ENCODE measurements at places on chromosomes 5 and 9.
A peak's percentile ranks its signal among the peaks of the same experiment; 100 is the strongest.

- no peak for DNase-seq
These were observed 1.5 kb upstream of the LYSMD3 start for GRCh38 chr5:90530736-90531487.

GRCh38 chr5:90446961-90447360 is 27.6 kb downstream of the MBLAC2 start:
- DNase-seq = no peak

GRCh38 chr9:99350461-99350860 is 128.4 kb downstream of the SEC61B start:
- no peak for DNase-seq

DNA sequence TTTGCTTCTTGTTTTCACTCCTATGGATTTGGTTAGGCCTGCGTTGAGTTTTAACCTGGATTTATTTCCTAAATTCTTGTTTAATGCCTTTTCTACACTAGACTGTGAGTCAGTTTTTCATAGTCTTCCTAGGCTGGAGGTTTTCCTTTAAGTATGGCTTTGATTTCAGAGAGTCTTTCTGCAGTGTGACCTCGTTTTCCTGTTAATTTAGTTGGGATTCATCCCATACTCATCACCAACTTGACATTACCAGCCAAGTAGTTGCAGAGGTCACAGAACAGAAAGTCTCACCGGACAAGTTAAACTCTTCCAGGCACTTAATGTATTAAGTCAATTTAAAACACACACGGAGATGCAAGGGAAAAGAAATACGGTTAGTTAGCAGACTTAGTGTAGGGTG is 29.7 kb upstream of the AUH start:
- no peak for DNase-seq

DNA sequence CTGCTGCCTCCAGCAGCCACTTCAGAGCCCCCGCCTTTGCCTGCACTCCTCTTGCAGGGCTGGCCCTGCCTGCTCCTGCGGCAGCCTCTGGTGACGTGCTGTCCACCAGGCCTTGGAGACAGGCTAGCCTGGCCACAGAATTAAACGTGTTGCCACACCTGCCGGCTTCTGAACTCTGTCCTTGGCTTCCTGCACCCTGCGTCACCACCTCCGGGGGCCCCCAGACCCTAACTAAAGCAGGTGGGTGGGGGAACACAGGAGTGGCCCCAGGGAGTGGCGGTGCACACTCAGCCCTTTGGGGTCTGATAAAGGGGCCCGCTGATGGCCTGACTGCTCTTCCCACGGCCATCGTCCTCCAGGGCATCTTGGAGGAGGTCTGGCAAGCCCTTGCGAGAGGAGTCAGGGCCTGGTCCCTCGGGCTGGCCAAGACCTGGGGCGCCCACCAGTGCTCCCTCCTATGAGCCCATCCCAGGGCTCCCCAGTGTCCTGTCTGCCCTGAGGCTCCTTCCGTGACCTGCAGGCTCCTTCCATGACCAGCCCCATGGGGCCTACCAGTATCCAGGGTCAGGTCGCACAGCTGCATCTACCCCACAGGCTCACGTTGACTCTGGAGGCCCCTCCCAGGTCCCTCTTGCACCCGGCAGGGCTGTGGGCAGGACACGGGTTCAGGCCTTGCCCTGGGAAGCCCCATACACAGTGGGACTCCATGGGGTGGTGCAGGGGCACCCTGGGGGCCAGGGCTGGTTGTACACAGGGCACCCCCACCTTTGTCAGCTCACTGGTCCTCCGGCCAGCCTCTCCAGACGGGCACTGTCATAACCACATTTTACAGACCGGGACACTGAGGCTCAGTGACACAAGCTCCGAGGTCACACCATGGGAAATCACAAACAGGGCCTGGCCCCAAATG is 1.0 kb upstream of the MAMDC4 start:
- DNase-seq = no peak

DNA sequence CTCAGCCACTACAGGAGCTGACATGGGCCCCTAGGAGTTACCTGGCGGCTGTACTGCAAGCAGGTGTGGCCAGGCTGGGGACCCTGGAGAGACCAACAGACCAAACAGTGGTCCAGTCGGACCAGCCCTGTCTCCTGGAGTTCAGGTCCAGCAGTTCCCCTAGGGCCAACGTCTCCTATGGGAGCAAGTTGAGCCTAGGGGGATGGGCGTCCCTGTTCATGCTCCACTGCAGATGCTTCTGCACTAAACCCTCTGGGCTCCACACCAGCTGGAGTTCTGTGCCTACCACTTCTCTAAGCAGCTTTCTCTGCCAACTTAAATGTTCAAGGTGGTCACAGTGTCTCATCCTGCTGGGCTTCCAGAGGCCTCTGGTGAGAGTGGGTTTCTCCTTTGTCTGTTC is 20.6 kb upstream of the OMD start:
- DNase-seq = no peak

GRCh38 chr9:99602854-99603253 is 218.8 kb upstream of the NR4A3 start:
- no peak for DNase-seq

DNA sequence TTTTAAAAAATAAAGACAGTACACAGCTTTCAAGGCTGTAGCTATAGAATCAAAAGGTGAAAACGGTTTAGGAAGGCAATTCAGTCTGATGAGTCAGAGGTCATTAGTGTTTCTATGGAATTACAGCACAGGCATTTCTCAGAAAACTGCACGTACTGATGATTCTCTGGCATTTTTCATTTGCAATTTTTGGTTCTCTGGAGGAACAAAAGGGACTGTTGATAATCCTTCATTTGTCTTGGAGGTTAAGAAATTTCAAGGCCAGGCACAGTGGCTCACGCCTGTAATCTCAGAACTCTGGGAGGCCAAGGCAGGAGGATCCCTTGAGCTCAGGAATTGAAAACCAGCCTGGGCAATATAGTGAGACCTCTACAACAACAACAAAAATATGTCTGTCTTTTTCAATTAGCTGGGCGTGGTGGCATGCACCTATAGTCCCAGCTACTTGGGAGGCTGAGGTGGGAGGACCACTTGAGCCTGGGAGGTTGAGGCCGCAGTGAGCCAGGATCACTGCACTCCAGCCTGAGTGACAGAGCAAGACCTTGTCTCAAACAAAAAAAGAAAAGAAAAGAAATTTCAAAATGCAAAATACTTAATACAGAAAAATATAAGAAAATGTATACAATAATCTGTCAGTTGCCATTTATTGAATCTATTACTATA is 27.3 kb downstream of the NR6A1 start:
- DNase-seq = no peak

GRCh38 chr9:128825923-128826700 is 3.5 kb downstream of the SPOUT1 start:
- no peak for DNase-seq

GRCh38 chr9:111759762-111760639 is 34.7 kb downstream of the SHOC1 start:
- peak; percentile 52 for DNase-seq

DNA sequence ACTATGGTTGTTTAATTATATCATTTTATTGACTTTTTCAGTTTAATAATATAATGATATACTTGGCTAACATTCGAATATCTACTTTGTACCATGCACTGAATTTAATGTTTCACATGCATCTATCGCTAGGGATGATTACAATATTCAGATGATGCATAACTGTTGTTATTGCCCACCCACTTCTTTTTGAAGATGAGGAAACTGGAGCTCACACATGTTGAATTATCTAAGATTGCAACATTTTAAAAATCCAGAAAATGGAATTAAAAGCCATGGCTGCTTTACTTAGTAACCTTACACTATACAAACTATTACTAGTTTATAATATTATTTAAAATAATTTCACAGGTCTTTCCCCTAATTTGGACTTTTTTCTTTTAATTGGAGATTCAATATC is 171.7 kb downstream of the TLR4 start:
- DNase-seq = no peak

GRCh38 chr9:114662081-114662989 is 4.7 kb upstream of the TEX53 start:
- DNase-seq = peak; percentile 37

- no peak for DNase-seq
These were observed 69.0 kb upstream of the FAM169A start for GRCh38 chr5:74934949-74935751.

GRCh38 chr5:2020730-2021129 is 138.0 kb upstream of the IRX4 start:
- no peak for DNase-seq

DNA sequence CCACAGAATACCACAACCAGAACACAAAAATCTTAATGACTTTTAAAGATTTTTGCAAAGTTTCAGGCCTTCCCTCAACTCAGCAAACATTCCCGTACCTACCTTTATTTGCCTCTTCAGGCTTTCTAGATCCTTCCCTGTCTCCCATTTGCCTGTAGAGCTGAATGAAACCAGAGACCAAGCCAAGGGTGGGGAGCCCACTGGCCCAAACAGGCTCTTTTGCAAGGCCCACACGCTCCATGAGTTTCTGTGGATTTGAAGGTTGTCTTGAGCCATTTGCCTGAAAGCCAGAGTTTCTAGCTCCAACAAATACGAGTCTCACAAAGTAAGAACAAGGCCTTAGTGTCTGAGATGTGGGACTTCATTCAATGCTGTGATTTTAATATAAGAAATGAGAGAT is 107.8 kb downstream of the GAS1 start:
- DNase-seq = no peak

- DNase-seq = no peak
These were observed 146.9 kb upstream of the SLC1A3 start for GRCh38 chr5:36459176-36460135.

DNA sequence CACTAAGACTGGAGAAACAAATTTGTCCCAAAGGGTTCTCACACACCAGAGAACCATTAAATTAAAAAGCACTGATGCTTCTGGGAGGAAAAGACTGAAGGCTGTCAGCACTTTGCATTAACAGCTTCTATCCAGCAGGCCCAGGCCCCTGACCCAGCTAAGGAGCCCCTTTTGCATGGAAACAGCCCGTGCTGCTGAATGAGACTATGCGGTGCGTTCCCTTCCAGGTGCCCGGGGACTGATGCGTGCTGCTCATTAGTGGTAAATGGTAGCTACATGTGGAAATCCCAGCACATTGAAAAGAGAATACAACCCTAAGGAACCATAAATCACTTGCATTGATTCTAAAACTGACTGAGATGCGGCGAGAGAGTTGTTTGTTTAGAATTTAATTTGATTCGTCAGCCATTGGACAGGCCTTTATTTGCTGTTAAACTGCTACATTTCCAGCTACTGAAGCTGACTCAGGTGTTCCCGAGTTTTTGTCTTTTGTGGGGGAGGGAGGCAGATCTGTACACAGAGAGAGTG is 351.0 kb upstream of the SLC24A2 start:
- no peak for DNase-seq

- DNase-seq = peak; percentile 73
These were observed 72.3 kb downstream of the ICE1 start for GRCh38 chr5:5494489-5495402.

GRCh38 chr5:149618581-149619248 is 37.4 kb downstream of the ARHGEF37 start:
- no peak for DNase-seq

GRCh38 chr5:39713250-39713916 is 288.6 kb upstream of the DAB2 start:
- DNase-seq = no peak

DNA sequence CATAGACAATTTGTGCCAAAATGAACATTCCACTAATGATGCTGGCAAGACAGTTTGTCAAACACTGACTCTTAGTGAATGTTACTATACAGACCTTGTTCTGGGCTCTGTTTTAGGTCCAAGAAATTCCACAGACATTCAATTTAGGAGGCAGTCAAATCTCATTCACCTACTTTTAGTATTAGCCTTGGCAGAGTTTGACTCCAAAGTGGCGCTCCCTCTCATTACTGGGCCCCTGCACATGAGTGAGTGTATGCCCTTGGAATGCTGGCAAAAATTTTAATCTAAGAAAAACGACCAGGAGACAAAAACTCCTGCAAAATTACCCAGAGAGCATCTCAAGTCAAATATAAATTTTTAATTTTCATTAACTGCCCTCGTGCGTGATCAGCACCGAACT is 94.9 kb upstream of the SLC27A6 start:
- DNase-seq = no peak

GRCh38 chr9:118009614-118010013 is 305.4 kb downstream of the TLR4 start:
- DNase-seq = no peak

GRCh38 chr9:128143525-128144238 is 5.6 kb upstream of the LCN2 start:
- no peak for DNase-seq

GRCh38 chr5:71996789-71997188 is 110.5 kb upstream of the MAP1B start:
- DNase-seq = no peak

DNA sequence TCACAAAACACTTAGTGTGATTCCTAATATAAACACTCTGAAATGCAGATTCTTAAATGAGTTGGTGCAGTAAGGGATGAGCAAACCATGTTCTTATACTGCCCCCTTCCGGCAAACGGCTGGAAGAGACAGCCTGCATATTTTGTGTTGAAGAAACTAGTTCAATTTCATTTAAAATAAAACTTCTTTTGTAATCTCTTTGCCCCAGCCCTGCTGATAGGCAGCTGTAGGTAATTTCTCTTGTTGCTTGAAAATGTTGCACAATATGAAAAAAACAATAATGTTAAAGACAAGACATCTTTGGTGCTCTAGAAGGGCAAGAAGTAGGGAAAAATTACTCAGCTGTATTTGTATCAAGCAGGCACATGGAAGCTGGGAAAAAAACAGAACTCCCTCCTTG is 89.7 kb upstream of the CCNG1 start:
- peak; percentile 2 for DNase-seq

- DNase-seq = no peak
These were observed 208.1 kb downstream of the GNA14 start for GRCh38 chr9:77440057-77440456.

DNA sequence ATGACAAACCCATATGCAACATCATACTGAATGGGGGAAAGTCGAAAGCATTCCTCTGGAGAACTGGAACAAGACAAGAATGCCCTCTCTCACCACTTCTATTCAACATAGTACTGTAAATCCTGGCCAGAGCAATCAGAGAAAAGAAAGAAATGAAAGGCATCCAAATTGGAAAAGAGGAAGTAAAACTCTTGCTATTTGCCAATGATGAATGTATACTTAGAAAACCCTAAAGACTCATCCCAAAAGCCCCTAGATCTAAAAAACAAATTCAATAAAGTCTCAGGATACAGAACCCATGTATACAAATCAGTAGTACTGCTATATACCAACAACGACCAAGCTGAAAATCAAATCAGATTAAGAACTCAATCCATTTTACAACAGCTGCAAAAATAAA is 66.9 kb downstream of the SPATA31C2 start:
- no peak for DNase-seq
